ENCODE measurements at places on chromosomes 2 and 18.
A peak's percentile ranks its signal among the peaks of the same experiment; 100 is the strongest.

GRCh38 chr2:216399621-216400020 is 12.7 kb upstream of the SMARCAL1 start:
- DNase-seq = no peak

- no peak for DNase-seq
Measured at GRCh38 chr2:179579800-179580199, 281.6 kb downstream of the ZNF385B start.

- DNase-seq = peak; percentile 11
Measured at GRCh38 chr2:64017811-64018700, 1.2 kb downstream of the VPS54 start.

DNA sequence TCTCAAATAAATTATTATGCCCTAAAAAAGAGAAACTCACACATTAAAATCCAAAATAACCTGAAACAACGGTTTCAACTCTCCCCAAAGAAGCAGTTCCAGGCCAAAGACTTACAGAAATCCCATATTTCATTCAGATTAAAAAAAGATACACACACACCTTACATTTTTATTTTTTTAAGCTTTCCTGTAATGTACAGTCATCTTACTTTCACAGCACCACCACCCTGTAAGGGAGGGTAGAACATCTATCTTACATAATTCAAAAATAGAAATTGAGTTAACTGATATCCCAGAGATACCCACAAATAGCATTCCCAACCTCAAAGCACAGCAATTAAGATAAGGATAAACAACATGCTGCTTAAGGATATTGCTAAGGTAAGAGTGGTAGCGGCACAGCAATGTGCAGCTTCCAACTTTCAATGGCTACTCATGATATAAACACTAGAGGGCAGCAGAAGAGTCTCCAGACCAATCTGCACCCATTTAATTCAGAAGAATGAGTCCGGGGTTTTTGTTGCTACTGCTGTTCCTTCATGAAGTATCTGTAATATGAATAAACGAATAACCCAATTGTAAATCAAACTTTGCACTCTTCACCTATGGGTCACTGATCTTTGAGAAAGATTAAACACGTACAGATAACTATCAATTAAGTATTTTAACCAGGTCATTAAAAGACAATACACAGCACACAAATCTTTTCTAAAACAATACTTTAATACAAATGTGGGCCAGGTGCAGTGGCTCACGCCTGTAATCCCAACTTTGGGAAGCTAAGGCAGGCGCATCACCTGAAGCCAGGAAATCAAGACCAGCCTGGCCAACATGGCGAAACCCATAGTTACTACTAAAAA is 11.3 kb downstream of the GFPT1 start:
- DNase-seq = peak; percentile 62

- no peak for DNase-seq
Measured at GRCh38 chr2:71898851-71899681, 248.6 kb downstream of the CYP26B1 start.

DNA sequence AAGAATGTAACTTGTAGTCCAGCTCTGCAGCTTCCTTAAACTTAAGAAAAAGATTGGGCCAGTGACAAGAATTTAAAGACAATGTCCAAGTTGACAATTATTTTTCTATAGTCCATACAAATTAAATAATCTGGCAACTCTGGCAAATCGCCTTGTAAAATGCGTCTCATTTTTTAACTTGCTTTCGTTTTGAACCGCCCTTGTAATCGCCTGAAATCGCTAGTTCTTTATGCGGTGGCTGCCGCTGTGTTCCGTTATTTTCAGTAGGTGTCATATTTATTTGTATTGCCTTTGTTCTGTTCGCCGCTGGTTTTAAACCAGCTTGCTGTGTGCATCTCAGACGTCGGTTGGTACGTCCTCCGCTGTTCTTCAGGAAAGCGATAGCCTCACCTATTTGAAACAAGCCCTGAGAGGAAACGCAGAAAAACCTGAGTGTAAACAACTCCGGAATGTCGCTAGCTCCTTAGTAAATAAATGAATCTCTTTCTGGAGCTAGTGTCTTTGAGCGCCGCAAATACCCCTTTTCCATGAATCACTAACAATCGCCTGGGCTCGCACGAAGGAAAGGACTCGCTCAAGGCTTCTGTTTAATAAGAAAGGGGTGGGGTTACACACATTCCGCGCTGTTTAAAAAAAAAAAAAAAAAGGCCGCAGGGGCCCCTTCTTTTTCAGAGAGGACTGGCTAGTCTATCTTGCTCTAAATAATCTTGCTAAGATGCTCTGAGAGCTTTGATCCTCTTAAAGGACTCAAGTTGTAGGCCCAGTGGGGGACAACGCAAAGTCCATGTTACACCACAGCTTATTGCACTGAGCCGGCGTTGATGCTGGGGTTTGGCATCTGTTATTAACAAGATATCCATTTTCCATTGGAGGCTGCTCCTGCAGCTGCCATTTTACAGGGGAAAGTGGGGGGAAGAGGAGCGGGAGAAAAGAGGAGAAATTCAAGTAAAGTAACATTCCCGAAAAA is 3.0 kb downstream of the HOXD8 start:
- DNase-seq = no peak

- no peak for DNase-seq
Measured at GRCh38 chr2:18077704-18078103, 199.2 kb downstream of the KCNS3 start.

- DNase-seq = peak; percentile 89
Measured at GRCh38 chr2:126645211-126645618, 10.7 kb upstream of the GYPC start.

- no peak for DNase-seq
Measured at GRCh38 chr18:46320297-46320696, 216.1 kb downstream of the HAUS1 start.
